ENCODE measurements at places on chromosomes 4 and X.

GRCh38 chrX:102669526-102669925, 18.2 kb downstream of the GPRASP1 start:
- no peak for DNase-seq

DNA sequence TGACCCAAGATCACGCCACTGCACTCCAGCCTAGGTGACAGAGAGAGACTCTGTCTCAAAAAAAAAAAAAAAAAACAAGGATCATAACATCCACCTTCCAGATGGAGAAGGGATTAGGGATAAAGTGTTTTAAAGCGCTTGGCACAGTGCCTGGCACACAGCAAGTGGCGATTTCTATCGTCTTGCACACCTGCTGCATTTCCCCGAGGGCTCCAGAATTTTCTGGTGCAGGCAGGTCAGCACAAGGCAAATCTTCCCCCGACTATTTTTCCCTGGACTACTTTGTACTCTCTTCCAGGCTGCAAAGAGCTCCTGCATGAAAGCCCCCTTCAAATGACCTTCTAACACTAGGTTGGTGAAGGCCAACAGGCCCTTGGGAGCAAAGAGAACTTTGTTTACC, 57.3 kb downstream of the APBB2 start:
- no peak for DNase-seq

- no peak for DNase-seq
Measured at GRCh38 chr4:140648716-140649308, 80.1 kb upstream of the UCP1 start.

- DNase-seq, result no peak
Measured at GRCh38 chr4:16129336-16129735, 45.5 kb upstream of the PROM1 start.

GRCh38 chrX:11474576-11474975, 181.4 kb downstream of the AMELX start:
- DNase-seq, result no peak

GRCh38 chr4:8370106-8370787, 70.3 kb downstream of the ACOX3 start:
- no peak for DNase-seq

GRCh38 chr4:31549256-31549655, 829.1 kb downstream of the PCDH7 start:
- no peak for DNase-seq

DNA sequence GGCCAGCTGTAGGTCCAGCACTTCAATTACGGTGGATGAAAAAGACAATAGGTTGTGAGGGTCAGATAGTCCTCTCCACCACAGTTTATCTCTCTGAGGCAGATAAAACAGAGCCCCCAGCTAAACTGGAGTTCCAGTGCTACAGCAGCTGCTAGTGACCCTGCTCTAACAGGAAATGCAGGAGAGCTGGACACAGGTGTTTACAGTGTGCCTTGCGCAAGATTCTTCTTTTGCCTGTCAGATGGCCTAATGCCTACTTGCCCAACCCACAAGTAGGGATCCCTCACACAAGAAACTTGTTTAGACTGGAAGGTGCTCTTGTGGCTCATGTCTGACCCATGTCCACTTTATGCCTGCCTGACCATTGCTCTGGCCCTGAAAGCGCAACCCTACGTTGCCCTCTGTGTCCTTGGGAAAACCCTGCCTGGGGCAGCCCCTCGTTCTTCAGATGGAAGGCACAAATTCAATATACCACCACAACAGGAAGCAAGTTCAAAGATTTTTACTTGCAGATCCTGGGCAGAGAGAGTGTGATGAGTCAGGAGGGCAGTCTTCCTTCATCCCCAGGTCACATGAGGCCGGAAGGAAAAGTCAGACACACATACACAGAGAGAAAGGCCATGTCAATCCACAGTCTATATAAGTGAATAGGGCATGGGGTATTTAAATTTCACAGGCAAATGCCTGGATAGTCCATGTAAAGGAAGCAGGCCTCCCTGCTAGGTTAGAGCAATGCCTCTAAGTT, 105.1 kb upstream of the ADGRL3 start:
- DNase-seq, result no peak

DNA sequence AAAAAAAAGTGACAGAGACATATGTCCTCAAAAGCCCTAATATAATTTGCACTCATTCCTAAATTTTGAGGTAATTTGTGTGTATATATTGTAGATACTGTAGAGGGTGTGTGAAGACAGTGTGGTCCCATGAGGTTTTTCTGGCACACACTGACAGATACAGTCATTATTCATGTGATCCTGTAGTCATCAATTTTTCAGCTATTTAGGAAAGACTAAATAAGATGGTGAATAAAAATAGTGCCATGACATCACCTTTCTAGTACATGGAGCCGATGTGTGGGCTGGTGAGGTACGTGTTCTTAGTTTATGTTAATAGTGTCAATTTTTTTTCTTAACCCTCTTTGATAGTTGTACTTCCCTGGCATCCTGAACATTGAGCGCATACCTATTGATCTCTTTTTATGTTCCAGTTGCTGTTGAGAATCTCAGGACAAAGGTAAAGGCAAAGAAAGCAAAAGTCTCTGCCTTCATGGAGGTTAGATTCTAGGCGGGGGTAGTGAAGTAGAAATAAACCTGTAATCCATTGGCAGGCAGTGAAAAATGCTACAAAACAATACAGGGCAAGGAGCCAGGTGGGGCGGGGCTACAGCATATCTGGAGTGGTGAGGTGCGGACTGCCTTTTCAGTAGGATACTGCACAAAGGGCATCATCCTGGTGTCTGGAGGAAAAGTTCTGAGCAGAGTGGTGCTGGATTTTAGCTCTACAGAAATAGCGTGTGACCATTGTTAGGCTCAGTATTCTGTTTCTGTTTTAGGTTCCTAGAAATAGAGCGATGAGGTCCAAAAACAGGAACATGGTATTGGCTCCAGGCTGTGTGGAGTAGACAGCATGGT, 93.8 kb downstream of the ARHGAP10 start:
- DNase-seq, result no peak

DNA sequence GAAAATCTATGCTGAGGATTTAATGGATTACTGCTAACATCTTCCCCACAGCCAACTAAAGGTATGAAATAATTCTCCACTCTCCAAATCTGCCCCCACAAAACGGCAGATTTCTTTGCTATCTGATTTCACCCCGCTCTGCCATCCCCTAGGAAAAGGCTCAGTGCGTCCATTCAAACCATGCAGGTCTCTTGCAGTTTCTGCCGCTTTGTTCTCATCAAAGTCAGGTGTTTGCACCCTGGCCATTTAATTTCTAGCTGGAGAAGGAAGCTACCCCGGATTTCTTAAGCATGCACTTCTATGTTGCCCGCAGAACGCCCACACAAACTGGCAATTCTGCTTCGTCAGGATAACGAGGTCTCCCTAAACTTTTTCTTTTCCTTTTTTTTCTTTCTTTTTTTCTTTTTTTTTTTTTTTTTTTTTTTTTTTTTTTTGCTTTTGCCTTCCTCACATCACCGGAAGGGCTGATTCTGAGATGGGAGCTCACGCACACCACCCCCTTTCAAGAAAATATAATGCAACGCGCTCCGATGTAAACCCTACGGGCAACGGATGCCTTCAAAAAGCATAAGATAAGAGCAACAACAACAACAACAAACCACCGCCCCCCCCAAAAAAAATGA, 3.3 kb downstream of the NLGN4X start:
- no peak for DNase-seq

DNA sequence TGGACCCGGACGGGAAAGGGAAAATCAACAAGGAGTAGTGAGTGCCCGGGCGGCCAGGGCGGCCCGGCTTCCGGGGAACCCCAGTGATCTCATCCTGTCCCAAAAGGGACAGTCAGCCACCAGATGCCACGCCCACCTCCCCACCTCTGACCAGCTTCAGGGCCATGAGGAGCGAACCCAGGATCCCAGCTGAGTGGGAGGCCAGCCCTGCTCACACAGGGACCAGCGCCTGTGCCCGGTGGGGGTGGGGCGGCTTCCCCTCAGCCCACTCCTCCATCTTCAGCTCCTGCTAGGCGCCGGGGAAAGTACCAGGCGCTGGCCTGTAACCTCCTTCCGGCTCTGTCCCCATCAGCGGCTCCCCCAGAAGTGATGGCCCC, 6.2 kb downstream of the MYL5 start:
- DNase-seq, result no peak

- no peak for DNase-seq
Measured at GRCh38 chr4:909821-910220, 22.3 kb downstream of the GAK start.

Data from stimulated activated CD4-positive, alpha-beta T cell treated with anti-CD3 and anti-CD28 coated beads, Interleukin-1b, Interleukin-23, amount 100 ng/mL, for 1 hour (primary cell).